ENCODE measurements at places on chromosomes 13 and 19.

DNA sequence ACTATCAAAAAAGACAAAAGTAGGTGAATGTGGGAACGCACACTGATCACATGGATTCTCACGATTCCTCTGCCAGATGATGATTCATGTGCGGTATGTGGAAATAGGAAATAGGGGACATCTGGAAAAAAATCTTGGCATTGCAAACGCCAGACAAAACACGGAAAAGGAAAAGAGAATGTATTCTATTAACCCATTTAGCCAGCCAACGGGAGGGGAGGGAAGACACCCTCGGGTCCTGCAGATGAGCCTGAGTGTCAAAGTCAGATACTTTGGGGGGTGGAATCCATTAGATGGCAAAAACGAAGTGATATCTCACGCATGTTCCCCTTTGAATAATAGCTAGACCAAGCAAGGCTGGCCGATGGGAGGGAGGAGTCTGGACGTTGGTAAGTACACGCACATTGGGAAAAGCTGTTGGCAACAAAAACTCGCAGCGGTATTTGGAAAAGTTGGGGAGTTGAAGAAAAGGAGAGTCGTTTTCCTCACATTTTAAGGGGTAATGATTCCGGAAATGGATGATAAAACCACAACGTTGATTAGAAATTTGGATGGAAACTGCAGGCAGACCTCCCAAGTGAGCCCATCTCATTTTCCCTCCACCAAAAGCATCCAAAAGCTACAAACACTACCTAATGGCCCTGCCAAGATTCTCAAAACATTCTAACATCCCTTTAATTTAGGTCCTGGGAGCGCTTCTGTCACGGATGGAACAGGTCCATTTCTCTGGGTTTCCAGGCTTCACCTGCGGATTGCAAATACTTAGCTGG is 73.6 kb downstream of the COL4A1 start:
- DNase-seq, result no peak

- no peak for DNase-seq
Observed at GRCh38 chr13:23965346-23965745, 68.0 kb upstream of the C1QTNF9B start.

DNA sequence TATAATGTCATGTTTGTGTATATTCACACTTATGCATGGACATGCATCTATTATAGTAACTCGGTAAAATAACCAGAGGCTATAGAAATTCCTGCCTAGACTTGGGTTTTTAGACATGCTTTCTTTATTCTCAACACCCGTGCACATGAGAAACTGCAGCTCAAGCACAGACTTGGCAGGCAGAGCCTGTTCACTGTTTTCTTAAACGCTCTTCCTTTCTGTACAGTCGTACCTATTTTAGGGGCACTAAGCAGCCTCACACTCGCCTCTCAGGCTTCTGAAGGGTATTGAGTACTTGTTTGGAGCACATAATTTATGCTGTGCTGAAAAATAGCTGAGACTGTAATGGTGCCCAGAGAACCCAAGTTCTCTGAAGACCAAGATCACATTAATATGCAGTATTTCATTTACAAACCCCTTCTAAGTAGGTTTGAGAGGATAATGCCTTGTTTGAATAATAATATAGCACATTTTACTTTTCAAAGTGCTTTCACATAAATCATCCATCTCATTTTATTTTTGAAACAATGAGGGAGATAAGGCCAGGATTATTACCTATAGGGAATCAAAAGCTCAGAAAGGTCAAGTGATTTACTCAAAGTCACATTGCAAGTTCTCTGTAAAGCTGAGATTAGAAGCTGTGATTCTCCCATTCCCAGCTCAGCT is 429.9 kb downstream of the SPRY2 start:
- no peak for DNase-seq

- DNase-seq, result peak; percentile 45
Observed at GRCh38 chr19:45075301-45076028, 813 bp downstream of the ZNF296 start.

DNA sequence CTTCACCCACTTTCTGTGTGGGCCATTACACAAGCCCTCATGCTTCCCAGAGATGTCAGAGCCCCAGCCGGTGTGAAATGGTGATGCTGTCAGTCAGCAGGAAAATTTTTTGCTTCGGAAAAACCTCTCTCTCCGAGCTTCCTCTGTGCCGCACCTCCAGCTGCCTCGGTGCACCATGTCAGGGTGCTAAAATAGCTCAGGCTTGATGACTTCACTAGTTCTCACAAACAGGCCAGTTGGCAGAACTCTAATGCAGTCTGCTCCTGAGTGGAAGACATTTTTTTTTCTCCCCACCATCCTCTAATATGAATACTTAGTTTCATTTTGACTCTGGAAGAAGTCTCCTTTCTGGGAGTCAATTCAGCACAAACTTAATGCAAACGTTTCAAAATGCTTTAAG is 71.3 kb downstream of the KLF12 start:
- no peak for DNase-seq

- DNase-seq, result peak; percentile 95
Observed at GRCh38 chr19:45677351-45678230, 9.6 kb downstream of the GIPR start.

DNA sequence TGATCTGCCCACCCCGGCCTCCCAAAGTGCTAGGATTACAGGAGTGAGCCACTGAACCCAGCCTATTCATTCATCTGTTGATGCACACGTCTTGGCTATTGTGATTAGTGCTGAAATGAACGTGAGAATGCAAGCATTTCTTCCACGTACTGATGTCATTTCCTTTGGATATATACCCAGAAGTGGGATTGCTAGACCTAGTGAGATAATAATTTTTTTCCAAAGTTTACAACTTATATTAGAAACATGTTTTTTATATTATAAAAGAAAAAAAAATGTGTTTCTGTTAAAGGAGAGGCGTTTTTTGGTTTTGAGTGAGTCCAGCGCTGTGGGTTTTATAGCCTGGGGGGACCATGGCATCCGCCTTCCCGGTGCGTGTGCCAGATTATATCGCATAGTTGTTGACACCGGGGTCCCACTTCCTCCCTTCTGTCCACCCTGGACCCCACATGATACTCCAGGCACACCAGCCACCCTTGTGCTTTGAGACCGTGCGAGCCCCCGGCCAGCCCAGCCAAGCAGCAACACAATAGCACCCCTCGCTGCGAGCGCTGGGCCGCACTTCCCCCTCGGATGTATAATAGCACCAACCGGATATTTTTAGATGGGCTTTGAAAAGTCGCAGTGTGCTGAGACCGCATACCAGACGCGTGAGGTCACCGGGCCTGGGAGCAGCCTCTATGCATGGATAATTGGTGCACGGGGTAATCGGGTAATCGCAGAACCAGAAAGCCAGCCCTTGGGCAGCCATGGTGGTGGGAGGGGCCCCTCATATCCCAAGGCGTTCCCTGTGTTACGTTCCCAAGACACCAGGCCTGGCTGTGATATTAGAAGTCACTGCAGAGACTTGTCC is 59.6 kb downstream of the MYO9B start:
- no peak for DNase-seq

Data from NCI-H187 (cell line).